Dermis microvascular lymphatic vessel endothelial cell (primary cell): ENCODE measurements at places on chromosomes 7 and 10. TPM values are rescaled to one million over a fixed set of nuclear protein-coding genes. Genes with fewer than 3 reads are reported as not detected.

SDHAF3 gene
- 1.8 and 2.2 TPM in 2 replicates for total RNA-seq

GRCh38 chr7:149850007-149850594, 11.9 kb downstream of the ZNF862 start:
- DNase-seq: no peak

DNA sequence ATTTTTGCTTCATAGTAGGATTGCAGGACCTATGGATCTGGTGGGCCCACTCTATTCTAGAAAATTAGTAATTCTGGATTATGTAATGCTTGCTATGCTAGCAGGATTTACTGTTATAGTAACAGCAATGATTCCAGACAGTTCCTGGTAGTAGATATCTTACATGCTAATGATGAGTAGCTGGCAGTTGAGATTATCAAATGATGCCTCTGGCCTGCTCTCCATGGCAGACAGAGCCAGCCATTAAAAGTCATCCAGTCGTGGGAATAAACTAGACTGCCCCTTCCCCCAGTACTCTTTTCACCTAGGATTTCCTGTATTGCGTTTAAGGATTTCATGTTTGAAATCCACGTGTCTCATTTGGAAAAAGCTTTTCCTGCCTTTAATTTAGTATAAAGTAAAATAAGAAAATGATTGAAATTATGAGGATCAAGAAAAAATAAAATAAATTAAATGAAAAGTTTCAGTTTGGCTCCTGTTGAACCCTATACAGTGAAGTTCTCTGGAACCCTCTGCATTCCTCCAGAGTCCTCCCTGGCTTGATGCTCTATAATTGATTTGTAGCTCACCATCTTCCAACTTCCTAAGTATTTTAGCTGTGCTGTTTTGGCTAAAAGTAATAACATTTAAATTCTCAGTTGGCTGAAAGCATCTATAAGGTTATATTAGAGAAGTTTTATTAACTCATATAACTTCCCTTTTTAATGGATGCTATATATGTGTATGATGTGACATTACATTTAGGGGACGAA, 14.6 kb downstream of the UMAD1 start:
- DNase-seq: peak; percentile 28

GRCh38 chr10:24690961-24691512, 32.6 kb downstream of the ARHGAP21 start:
- no peak for DNase-seq

DNA sequence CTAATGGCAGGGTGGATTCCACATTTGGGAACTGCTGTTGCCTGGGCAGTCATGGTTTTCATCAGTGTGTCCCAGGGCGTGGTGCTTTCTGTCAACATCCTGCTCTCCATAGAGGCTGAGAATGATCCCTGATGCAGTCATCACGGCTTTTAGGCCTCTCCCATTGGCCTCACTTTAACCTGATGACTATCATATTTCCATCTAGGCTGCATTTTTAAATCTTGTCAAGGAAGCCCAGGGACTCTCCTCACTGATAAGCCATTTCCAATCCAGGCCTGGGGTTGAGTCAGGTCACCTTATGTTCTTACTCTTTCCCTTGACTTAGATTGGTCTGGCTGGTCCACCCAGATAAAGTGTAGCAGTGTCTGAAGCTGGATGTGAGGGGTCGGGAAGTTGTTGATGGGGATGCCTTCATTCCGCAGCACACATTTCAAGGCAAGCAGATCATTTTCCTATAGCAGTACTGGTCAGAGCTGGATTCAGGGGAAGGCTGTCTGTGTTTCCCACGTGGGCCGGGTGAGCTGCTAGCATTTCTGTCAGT, 177.0 kb downstream of the AUTS2 start:
- no peak for DNase-seq

MOSPD3 gene
- total RNA-seq: 6.7 and 6.8 TPM in 2 replicates

DNA sequence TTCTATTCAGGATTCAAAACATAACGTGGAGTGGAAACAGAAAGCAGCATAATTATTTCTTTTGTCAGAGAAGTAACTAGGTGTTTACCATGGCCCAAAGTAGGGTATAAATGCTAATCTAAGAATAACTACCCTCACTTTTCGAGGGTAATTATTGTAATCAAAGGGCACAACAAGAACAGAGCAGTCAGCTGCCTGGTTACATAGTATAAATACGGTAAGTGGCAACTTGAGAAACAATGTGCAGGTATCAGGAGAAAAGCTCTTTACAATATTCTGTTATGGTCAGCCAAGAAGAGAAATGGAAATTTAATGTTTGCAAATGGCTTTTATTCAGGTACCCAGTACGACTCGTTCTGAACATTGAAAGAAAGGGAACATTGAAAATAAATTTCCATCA, 242.0 kb upstream of the NPY start:
- DNase-seq: no peak

DNA sequence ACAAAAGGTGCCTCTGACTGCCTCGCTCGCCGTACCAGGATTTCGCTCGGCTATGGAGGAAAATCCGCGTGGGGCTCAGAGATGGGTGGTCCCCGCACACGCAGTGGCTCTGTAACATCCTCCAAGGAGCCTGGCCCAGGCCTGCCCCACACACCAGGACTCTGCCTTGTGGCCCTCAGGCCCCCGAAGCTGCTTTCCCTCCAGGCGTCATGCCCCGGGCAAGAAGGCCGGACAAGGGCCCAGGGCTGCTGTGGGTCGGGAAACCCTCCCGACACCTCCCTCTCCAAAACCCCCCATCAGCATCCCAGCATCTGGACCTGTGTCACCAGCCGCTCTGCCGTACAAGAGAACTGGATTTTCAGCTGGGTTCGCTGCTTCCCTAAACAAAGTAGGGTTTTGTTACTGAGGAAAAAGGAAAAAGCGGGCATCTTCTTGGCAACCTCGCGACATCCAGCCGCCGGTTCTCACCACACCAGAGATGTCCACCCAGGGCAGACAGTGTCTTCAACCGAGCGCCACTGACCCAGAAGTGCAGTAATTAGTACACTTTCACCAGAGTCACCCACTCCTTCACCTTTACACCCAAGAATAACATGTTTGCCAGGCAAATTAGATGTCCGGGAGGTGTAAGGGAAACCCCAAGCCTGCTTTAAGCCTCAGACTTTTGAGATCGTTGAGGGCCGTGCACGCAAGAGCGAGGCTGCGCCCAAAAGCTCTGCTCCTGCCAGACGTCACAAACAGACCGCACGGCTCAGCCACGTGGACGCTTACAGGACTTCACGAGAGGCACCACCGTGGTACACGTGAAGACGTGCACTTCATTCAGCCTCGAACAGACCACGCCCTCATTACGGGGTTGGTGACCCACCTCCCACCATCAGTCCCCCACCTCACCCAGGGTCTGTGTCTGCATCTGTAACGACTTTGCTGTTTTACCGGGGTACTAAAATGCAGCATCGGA, 62.2 kb downstream of the DIP2C start:
- DNase-seq: no peak

DNA sequence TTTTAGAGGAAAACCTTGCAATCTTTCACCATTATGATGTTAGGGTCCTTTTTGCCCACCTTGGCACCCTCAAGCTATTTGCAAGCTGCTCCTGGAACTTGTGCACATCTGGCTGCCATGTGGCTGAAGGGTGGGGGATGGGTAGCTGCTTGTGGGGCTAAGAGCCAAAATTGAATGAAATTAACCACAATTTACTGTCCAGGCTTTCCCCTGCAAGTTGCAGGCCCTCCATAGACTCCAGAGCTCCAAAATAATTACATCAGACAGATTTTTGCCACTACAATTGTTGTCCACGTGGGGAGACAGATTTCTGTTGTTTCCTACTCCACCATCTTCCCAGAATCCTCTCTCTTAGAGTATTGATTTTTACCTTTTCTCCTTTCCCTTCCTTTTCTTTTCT, 19.1 kb downstream of the PI4K2A start:
- DNase-seq: no peak

FGF8 gene
- not detected in 2 replicates for total RNA-seq

CDHR1 gene
- 0.25 and 0.26 TPM in 2 replicates for total RNA-seq

DNA sequence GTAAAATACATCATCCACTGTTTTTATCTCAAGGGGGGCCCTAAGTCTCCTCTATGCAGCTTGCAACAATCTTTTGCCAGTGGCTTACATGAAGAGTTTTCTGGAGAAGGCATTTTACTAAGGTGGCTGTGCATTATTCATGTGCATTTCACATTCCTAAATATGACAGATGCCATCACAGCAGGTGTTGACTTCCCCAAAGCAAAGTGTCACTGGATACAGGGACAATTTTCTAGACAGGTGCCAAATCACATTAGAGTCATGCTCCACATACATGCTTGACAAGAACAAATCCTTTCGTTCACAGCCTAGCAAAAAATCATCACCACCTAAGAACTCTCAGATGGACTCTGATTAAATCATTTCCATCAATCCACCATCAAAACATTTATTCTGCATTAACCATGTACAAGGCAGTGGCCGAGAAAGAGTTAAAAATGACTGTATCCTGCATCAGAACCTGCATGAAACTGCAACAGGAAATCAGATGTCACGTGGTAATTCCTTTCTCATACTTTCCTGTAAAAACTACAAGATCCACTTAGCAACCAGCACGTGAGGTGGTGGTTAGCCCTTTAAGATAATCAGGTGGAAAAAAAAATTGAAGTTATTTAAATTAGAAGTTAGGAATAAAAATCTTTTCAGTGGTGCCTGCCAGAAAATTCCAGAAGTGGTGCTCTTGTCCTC, 88.2 kb upstream of the AFAP1L2 start:
- DNase-seq: peak; percentile 66

AKR1C4 gene
- total RNA-seq: 0.13 TPM in 1 of 2 replicates, not detected in the other

TMEM236 gene
- total RNA-seq: 0.38 and 0.64 TPM in 2 replicates

PON1 gene
- total RNA-seq: not detected in 2 replicates

DNA sequence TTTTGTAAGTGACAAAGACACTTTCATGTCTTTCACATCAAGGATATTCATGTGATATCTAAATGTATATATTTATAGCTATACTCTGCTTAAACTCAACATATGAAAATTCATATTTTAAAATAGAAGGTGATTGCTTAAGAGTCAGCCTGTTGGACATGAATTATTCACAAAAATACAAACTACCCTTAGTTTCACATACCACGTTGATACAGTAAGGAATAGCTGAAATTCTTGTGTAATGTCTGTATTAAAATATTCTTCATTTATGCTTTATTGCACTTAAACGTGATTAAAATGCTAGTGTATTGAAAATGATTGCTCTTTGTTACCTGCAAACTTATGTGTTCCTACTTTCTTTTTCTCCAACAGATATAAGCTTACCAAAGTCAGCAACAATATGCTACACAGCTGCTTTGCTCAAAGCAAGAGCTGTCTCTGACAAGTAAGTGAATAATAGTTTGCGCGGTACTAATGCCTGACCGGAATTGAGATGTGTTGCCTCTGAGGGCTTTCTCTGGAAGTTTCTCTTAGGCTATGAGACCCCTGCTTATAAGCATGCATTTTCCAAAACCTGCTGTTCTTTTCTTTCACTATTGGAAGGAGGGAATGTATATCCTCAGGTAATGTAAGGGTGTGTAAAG, 133.8 kb downstream of the WNT2 start:
- DNase-seq: no peak

DNA sequence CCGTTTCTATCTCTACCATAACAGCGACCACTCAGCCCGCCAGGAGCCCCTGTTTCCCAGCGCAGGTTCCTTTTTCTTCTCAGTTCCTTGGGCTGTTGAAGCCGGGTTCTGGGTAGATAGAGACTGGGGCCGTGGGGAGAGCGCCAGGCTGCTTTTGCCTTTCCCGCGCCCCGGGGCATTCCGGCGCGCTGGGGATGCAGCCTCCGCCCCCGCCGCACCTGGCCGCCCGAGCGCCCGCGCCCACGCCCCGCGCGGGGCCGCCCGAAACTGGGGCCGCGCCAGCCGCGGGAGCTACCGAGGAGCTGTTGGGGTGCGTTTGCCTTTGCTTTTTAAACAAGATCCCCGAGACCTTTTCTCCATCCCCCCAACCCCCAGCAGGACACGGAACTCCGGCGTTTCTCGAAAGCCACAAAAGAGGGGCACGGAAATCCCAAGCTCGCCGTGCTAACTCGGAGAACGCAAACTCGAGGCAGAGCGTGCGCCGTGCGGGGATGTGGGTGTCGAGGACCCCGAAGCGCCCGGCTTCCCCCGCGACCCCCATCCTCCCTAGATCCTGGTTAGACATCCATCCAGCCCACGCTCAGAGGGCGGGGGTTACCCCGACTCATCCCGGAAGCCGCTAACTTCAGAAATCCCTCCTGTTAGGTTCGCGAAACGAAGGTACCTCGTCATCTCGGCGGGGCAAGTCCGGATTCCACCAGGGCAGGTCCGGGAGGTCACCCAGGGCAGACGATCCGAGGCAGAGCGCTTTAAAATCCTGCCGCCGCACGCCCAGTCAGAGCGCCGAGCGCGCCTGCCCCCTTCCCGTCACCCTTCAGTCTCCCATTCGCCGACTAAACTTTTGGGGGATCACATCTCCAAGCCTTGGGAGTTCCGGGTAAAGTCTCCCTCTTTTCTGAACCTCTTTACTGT, 1.0 kb downstream of the GRM8 start:
- DNase-seq: no peak

DNA sequence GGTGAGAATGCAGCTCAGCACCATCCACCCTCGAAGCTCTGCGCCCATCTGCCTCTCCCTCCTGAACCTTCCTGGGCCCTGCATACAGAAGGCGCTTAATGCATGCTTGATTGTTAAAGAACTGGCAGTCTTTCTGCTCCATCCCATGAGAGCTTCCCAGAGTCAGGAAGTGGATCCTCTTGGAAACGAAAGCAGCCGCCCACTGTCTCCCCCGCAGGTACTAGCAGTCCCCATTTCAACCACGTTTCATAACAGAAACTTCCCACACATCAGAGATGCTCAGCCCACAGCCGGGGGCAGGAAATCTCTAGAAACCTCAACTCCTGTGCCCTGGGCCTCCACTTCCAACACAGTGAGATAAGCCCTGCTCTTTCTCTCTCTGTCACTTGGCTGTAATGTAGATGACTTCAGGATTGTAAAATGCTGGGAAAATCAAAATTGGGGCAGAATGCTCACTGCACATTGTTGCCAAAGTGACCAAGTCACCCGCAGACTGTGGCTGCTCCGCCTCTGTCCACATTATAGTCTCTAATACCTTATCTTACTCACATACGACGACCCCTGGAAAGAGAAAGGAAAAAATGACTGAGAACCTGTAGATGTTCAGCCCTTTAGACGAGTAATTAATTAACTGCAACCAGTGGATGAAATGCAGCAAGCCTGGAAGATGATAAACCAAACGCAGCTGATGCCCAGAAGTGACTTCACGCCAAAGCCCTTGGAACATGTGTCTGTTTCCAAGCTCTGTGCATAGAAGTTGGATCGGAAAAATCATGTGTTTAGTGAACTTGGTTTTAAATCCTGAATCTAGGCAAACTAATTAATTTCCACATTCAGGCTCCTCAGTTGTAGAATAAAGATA, 28.5 kb downstream of the GSDME start:
- DNase-seq: no peak

DNA sequence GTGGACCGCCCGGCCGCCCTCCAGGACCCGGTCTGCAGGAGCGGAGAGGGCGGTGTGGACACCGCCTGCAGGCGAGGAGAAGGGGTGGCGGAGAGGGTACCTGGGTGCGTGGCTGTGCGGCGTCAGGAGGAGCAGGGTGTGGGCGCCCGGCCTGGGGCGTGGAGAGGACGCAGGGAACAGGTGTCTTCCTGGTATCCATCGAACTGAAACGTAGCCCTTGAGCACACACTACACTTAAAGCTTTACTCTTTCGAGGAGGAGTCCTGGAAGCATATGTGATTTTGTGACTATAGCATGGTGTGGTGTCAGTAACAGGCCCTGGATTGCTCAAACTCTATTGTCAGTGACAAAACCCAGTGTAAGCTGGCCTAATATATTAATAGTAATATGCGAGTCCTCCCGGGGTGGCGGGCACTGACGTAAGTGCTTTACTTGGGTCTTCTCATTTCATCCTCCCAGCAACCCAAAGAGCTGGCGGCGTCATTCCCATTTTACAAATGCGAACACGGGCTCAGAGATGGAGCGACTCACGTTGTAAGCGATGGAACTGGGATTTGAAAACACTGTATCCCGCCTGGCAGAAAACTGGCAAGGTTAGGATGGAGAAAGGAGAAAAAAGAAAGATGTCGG, 508 bp upstream of the TECPR1 start:
- DNase-seq: no peak
